Fibroblast of villous mesenchyme (primary cell): ENCODE measurements at places on chromosomes 4 and X.

DNA sequence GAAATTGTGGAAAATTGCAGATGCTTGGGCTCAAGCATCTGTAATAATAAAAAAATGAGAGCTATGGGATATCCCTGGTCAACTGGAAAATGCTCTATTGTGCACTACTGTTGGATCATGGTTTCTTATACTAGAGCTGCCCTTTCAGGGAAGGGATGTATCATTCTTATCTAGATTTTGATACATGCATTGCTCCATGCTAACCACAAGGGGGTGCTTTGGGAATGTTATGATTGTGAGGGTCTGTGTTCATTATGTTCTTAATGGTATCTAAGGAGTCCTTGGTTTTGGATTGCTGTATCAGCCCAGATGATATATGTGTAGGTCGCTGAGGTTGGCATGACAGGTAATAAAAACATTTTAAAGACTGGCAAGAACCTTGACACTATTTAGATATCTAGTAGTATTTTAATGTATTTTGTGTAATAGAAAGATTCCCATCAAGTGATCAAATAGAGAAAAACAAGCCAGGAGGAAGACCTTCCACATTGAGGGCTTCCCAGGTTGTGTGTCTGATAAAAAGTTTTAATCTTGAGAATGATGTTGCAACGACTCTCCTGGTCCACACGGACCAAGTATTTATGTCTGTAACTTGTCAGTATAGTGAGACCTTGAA lies 49.2 kb upstream of the TLR2 start:
- DNase-seq = peak; percentile 23

DNA sequence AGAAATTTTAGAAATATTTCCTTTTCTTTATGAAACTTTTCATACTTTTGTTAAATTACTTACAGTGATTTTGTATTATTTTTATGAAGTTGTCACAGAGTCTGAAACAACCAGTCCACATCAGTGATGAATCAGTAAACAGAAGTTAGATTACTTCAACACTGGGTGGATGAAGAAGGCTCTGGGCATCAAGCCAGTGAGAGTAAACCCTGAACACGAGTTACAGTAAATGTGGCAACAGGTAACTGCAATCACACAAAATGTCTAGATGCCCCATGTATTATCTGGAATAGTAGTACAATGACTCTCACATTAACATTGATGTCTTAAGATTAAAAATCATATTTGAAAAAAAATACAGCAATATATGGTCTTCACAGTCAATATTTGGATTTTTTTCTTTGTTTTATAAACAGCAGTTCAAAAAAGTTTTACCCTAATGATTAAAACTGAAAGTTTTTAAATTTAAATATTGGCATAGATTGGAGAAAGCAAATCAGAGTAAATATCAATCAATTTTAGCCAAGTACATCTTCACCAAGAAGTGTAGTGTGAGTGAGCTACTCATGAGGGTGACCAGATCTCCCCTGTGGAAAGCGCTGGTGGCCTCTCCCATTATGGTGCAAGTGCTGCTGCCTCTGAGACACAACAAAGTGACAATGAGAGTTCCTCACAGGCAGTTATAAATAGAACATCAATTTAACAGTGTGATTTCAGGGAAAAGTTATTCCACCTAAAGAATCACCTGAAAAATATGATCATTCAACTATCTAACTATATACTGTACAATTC lies 63.2 kb upstream of the UGT2B7 start:
- DNase-seq = no peak

GRCh38 chr4:179678093-179678814 lies 2236.0 kb upstream of the AGA start:
- DNase-seq = no peak

- peak; percentile 20 for DNase-seq
These were observed 14.5 kb upstream of the PRRG3 start for GRCh38 chrX:151680805-151681204.

DNA sequence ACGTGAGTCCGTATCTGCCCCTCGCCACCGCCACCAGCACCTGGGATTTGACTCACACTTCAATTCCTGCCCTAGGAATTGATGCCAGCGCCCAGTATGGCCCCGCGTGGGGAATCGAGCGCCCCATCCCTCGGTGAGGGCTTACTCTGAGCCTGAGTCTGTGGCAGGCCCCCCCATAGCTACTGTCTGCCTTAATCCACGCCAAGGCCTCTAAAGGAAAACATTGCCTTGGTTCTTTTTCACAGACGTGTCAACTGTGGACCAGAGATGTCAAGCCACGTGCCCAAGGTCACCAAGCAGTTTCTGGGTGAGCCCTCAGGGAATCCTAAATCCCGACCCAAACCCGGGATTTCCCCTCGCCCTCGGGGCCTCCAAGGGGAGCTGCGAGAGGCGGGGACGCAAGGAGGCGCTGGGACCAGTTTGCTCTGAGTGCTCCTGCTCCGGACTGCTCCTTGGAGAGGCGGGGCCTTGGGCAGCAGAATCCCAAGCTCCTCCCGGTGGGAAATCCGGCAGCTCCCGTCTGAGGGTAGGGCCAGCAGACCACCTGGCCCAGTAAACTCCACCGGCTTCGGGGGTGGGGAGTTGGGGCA lies 12.9 kb downstream of the MSX1 start:
- no peak for DNase-seq

DNA sequence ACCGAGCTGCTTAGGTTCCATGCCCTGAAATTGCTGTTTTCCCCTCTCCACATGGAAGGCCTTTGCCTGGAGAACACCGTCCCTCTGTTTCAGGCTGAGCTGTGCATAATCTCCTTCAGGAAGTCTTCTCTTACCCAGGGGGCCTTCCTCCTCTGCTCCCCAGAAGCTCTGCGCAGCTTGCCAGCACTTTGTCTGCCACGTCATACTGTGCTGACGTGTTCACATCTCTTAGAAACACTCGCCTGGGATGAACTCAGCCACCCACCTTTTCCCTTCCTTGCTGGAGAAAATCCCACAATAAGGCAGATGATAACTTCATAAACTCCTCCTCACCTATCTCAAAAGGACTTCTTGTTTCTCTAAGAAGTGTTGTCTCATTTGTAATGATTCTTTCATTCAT lies 110.7 kb downstream of the ARHGAP10 start:
- peak; percentile 71 for DNase-seq

DNA sequence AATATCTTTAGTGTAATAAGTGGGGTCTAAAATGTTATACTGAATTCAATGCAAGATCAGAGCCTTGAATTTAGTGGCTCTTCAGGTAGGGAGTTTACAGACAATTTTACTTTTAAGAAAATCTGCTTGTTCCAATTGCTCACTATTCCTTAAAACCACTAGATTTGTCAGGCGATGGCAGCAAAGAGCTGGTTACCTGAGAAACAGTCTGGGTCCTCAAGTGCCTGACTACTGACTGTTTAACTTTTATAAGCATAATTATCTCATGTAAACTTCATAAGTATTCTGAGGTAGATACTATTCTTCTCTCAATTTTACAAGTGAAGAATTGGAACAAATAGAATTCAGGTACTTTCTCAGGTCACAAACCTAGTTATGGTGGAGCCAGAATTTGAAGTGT lies 84.3 kb downstream of the RRAGB start:
- DNase-seq = no peak

- no peak for DNase-seq
These were observed 50.6 kb upstream of the SRPX start for GRCh38 chrX:38271154-38271716.

GRCh38 chr4:90060039-90060438 lies 67.2 kb upstream of the CCSER1 start:
- no peak for DNase-seq

DNA sequence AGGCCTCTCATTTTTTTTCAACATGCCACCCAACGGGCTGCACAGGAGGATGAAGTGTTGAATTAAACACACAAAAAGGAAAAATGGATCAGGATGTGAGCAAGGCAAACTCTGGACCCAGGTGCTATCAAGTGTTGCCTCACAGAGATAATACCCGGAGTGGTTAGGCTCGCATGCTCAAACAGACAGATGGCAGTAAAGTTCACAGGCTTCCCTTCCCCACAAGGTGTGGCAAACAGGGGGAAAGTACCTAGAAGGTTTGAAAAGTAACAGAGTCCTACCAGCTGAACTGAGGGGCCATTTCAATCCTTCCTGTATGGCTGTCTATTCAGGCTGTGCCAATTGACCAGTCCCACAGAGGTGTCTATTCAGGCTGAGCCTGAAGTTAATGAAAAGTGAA lies 123.9 kb upstream of the GC start:
- DNase-seq = no peak

GRCh38 chr4:138182838-138183426 lies 59.2 kb downstream of the SLC7A11 start:
- peak; percentile 83 for DNase-seq

GRCh38 chr4:179762840-179763239 lies 2320.6 kb upstream of the AGA start:
- DNase-seq = no peak

- no peak for DNase-seq
These were observed 78.5 kb downstream of the CRMP1 start for GRCh38 chr4:5814421-5814820.

DNA sequence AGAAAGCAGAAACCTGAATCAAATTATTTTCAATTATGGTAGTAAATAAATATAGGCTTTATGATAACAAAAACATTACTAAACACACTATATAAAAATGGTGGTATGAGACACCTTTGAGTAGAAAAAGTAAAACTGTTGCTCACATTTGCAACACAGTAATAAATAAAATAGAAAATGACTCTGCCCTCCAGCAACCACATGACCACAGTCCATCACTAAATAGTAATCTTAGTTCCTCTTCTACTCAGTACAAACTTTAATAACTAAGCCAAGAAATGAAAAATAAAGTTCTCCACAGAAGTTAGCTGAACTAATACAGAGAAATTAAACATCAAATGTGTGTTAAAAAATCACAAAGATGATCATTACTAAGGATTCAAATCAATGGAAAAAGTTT lies 108.5 kb downstream of the ADGRA3 start:
- DNase-seq = no peak

DNA sequence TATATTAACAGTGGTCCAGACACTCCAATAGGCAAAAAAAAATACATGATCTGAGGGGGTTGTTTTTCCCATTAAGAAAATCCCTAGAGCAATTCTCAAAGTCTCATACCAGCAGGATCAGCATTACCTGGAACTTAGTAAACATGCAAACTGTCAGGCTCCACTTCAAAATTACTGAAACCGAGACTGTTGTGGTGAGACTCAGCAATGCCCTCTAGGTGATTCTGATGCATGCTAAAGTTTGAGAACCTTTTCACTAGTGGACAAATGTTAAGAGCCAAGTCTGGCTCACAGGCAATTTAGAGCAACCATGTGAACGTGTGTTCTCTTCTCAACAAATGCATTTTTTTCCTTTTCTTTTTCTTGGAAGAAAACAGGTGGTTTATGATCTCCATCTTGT lies 30.2 kb downstream of the NEK1 start:
- DNase-seq = no peak

DNA sequence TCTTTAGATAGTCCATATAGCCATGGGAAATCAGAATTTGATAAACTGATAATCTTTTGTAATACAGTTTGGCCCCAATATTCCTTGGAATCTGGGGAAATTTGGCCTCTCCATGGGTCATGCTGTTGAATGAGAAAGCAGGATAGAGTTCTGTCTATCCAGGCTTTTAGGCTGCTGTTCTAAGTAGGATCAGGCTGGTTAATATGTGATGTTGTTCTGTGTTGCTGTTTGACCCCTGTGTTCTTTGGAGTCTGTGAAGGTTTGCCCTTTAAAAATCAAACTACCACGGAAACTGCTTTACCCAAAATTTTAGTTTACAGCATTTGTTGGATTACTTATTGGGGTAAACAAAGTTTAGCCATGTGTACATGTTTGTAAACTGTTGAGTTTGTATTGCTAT lies 114.5 kb downstream of the ZNF330 start:
- DNase-seq = no peak

DNA sequence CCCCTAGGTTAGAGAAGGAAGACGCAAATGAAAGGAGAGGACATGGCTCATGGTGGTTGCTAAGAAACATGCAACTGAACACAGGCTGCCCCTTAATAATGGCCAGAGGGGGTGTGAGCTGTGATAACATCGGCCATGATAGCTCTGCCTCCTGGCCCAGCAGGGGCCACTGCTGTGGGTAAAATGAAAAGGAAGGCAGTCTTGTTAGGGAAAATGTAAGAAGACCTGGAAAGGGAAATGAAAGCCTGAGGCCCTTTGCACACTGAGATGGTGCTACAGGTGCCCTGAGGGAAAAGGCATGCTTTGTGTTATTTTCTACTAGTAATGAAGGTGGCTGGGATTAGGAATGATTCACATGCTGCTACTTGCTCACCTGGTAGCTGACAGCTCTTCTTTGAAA lies 123.6 kb upstream of the MID1 start:
- DNase-seq = no peak

DNA sequence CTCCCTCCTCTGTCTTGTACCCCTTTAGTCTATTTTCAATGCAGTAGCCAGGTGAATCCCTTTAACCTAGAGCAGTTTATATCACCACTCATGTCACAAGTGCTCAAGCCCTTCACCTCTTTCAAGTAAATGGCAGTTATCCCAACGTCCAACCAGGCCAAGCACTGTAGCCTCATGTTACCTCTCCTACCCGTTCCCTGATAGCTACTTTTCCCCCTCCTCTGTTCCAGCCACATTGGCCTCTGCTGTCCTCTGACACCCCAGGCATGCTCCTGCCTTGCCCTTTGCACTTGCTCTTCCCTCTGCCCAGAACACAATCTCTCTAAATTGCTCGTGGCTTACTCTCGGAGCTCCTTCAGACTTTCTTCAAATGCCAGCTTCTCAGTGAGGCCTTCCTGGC lies 15.2 kb downstream of the GUCY1B1 start:
- DNase-seq = no peak

- no peak for DNase-seq
These were observed 72.8 kb downstream of the MANBA start for GRCh38 chr4:102687982-102688433.

DNA sequence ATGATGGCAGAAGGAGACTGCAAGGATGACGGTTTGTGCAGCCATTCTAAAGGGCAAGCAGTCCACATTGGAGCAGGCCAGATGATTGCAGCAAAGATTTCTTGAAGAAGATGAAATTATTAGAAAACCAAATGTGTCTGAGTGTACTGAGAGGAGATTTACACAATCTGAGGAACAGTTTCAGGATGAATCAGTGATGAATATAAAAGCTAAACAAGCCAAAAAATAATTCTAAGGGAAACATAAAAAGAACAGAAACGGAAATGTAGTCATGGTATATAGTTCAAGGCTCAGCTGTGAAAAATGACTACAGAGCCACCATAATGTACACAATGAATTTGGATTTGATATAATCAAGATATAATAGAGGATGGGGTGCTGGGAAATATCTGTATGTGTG lies 168.5 kb downstream of the PDGFC start:
- no peak for DNase-seq

DNA sequence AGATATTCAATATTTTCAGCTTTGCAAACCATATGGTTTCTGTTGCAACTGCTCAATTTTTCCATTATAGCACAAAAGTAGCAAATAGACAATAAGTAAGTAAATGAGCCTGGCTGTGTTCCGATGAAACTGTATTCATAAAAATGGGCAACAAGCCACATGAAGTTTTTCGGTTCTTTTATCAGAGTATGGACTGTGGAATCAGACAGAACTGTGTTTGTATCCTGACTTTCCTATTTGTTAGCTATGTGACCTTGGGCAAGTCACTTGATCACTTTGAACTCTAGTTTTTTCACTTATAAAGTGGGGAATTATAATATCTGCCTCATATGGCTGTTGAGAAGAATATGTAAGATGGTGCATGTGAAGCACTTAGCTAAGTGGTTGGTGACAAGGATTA lies 23.4 kb upstream of the ADGRA3 start:
- no peak for DNase-seq
